ENCODE measurements at places on chromosomes 5 and 9.

DNA sequence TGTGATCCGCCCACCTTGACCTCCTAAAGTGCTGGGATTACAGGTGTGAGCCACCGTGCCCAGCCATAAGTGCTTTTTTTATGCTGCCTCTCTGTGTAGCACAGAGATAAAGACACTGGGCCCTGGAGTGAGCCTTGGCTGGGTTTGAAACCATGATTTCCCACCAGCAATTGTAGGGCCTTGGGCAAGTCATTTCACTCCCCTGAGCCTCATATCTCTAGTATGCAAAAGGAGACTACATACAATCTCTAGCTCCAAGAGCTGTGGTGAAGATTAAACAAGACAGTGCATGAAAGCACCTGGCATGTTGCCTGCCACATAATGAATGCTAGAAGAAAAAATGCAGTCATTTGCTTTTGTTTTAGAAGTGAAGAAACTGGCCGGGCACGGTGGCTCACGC, 3.9 kb downstream of the FABP6 start:
- no peak for DNase-seq

DNA sequence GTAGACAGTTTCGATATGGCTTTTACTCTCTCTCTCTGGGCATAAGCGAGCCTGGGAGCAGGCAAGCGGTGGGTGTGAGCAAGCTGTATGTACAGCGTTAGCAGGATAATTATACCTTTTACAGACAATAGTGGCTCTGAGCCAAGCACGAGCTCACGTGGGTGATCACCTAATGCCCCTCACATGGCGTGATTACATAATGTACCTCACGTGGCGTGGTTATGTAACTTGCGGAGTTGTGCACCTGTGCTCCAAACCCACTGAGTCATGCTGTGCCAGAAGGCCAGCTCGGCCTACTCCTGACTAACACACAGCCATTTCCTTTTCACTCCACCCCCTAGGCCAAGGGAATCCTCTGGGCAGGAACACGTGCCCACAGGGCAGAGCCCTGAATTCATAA, 797.2 kb downstream of the EFNA5 start:
- no peak for DNase-seq

GRCh38 chr5:149383399-149383798, 4.3 kb upstream of the IL17B start:
- no peak for DNase-seq

DNA sequence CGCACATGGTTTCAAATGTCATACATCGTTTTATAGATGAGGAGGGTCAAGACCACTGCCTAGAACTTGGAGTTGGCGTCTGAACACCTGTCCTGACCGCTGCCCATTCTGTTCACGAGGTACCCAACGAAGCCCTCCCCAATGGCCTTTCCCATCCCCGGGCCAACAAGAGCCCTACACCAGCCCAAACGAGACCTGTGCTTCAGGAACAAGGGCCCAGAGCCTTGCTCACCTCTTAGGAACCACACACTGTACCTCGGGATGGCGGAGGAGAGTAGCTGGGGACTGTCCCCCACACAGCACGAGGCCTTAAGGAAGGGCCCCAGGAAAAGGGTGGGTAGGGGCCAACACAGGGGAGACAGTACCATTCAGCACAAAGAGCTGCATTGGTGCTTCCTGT, 3.0 kb downstream of the SURF6 start:
- DNase-seq: no peak

GRCh38 chr5:169242175-169242848, 58.6 kb downstream of the SLIT3 start:
- DNase-seq: no peak

DNA sequence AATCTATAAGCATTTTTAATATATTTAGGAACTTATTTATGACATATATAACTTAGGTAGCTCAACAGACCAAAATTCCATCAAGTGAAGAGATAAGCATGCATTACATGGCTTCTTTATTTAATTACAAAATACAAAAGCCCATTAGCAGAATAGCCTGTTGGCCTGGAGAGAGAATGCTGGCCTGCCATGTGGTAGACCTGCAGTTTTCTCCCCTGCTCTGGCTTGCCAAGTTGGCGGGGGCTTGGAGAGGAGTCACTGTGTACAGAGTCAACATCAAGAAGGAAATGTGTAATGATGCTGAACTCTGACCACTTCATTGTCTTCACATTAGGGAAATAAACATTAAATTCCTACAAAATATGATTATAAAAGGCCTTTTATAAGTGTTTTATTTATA, 69.8 kb upstream of the CNTLN start:
- no peak for DNase-seq

DNA sequence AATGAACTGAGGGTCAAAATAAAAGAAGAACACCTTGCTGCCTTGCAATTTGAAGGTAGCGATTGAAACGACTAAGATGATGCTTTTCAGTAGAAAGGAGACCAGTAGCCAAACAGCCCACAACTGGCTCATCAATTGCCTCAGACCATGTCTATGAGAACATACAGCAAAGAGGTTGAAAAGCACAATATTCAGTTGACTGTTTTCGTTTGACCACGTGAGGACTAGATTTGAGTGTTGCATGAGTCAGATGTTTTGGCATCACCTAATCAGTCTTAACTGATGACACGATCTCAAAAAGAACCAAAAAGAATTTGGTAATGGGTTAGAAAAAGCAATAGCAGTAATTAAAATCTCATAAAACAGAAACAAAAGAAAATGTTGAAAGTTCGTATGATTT, 82.7 kb upstream of the IL7R start:
- no peak for DNase-seq

DNA sequence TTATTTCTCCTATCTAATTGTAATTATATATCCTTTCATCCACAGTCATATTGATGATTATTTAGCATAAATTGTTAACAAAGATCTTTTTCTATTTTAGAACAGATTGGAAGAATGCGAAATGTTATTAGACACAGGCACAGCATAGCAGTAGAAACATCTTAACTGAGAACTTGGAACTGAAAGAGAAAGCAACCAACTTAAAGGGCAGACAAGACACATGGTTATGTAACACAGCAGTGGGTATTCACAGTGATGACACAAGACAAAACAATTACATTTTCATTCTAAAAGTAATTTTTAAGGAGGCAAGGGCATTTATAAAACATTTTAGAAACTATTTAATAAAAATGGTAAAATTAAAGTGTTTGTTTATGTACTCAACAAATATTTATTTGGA, 57.7 kb upstream of the MEF2C start:
- no peak for DNase-seq

- DNase-seq: no peak
Measured at GRCh38 chr9:37983381-37984067, 79.6 kb upstream of the SLC25A51 start.

DNA sequence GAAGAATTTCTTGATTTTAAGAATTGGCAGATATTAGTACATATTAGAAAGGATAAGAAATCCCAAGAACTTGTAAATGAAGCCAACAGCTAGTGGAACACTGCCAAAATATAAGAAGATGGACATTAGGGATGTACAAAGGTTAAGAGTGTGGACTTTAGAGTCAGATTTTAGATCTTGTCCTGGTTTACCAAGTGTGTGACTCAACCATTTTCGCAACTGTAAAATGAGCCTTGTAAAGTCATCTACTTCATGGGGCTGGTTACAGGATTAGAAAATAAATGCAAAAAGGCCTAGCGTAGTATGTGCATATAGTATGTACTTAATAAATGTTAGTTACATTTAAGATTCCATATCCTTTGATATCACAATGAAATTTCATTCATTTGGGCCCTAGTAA, 260.0 kb downstream of the RAB3C start:
- no peak for DNase-seq

- no peak for DNase-seq
Measured at GRCh38 chr5:158017469-158017868, 158.5 kb upstream of the CLINT1 start.

DNA sequence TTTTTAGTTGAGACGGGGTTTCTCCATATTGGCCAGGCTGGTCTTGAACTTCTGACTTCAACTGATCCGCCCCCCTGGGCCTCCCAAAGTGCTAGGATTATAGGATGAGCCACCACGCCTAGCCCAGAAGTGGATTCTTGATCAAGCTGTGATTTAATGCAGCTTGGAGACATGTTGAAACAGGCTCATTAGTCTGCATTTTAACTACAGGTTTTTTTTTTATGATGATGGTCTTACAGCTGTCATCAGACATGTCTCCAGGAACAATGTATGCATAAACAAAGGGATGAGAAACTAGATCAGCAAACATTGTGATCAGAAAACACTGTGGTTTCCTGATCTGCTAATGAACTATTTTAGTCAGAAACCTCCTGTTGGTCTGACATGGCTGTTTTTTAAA, 30.0 kb upstream of the PLPP1 start:
- DNase-seq: no peak

GRCh38 chr5:32099486-32100035, 74.6 kb downstream of the GOLPH3 start:
- no peak for DNase-seq

GRCh38 chr5:111165058-111165457, 59.1 kb upstream of the CAMK4 start:
- no peak for DNase-seq

- no peak for DNase-seq
Measured at GRCh38 chr9:87280421-87280820, 217.2 kb upstream of the DAPK1 start.

DNA sequence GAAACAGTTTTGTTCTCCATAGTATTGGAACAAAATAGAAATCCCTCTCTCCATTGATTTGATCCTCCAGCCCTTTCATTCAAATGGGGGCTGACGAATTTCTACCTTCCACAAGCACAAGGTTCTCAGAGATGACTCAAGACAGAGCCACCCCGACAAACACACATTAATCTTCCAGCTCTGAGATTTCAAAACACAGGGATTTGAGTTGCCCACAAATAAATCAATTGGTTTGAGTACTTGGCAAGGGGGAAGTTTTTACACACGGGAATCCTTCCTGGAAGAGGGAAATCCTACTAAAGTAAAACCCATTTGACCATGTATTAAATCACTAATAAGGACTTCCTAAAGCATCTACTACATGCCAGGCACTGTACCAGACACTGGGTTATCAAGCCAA, 5.4 kb downstream of the ADRA1B start:
- DNase-seq: no peak

- no peak for DNase-seq
Measured at GRCh38 chr5:149011084-149011483, 51.8 kb downstream of the SH3TC2 start.

DNA sequence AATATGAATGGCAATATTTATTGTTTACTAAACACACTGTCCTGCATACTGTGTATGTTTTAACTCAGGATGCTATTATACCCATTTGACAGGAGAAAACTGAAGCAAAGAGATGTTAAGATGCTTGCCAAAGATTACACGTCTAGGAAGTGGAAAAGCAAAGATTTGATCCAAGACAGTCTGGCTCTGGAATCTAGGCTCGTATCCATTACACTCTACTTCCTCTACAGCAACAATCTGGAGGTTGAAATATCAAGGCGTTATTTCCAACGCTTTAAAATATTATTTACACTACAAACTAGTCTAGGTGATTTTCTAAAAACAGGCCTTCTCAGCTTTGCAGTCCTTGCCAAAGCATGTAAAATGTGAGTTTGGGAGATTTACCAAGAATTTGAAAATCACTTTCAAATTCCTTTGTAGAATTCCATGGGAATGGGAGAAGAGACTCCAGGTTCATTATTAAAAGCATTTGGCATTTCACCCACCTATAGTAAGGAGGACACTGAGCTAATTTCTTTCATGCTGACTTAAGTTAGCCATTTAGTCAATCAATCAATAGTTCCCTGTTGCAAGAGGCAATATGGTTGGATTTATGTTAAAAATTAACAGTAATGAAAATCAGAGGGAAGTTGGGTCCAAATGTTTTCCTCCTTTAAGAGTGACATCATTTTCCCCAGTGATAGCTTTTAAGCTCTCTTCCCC, 356.3 kb upstream of the SMARCA2 start:
- no peak for DNase-seq

DNA sequence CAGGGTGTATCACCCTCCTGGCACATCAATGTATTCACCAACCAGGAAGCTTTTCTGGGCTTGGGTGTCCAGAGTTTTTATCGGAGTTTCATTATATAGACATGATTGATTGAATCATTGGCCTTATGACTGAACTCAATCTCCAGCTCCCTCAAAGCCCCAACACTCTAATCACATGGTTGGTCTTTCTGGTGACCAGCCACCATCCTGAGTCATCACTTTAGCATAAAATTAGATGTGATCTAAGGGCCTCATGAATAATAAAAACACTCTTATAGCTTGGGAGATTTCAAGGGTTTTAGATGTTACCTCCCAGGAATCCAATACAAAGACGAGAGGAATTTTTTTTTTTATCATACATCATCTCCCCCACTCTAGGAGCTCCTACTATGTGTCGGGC, 7.7 kb upstream of the PBX3 start:
- no peak for DNase-seq

GRCh38 chr5:132641241-132641723, 16.7 kb upstream of the IL13 start:
- no peak for DNase-seq

DNA sequence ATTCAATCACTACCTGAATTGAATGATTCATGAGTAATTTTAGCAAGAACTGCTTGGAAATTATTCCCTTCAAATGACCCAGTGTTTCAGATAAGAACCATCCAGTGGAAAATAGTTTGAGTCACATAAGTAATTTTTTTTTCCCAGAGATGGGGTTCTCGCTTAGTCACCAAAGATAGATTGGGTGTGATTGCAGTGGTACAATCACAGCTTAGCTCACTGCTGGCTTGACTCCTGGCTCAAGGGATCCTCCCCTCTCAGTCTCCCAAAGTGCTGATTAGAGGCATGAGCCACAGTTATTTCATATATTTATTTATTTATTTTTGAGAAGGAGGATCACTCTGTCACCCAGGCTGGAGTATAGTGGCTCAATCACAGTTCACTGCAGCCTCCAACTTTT, 574.5 kb upstream of the ARRDC3 start:
- DNase-seq: no peak

DNA sequence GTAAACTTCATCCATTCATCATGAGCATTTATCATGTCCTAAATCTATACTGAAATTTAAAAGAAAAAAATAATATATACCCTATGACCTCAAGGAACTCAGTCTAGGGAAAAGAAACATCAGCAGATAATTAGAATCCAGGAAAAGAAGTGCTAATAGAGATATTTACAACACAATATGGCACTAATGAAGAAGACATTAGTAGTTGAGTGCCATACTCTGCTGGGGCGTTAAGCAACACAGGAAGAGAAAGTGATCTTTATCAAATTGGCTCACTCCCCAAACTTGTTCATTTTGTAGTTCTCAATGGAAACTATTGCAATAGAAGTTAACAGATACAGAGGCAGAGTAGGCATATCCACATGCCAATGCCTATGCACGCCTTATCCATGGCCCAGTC, 27.5 kb downstream of the GABRA6 start:
- no peak for DNase-seq

GRCh38 chr9:131252120-131252519, 24.2 kb downstream of the FAM78A start:
- no peak for DNase-seq

GRCh38 chr9:109908459-109909390, 128.7 kb downstream of the PALM2AKAP2 start:
- no peak for DNase-seq

- DNase-seq: no peak
Measured at GRCh38 chr5:116989995-116990394, 415.4 kb upstream of the SEMA6A start.

GRCh38 chr5:133222521-133222920, 170.7 kb downstream of the HSPA4 start:
- DNase-seq: no peak

- DNase-seq: no peak
Measured at GRCh38 chr9:99626426-99626825, 195.3 kb upstream of the NR4A3 start.

All from stimulated activated CD8-positive, alpha-beta memory T cell treated with anti-CD3 and anti-CD28 coated beads, Interleukin-7, amount 100 ng/mL, for 4 hours (primary cell).